Stimulated activated CD4-positive, alpha-beta T cell treated with anti-CD3 and anti-CD28 coated beads, Interleukin-2, amount 100 ng/mL, for 48 hours (primary cell): ENCODE measurements at places on chromosomes 7 and 10.

GRCh38 chr7:36591636-36592035 lies 132.7 kb downstream of the AOAH start:
- no peak for DNase-seq

DNA sequence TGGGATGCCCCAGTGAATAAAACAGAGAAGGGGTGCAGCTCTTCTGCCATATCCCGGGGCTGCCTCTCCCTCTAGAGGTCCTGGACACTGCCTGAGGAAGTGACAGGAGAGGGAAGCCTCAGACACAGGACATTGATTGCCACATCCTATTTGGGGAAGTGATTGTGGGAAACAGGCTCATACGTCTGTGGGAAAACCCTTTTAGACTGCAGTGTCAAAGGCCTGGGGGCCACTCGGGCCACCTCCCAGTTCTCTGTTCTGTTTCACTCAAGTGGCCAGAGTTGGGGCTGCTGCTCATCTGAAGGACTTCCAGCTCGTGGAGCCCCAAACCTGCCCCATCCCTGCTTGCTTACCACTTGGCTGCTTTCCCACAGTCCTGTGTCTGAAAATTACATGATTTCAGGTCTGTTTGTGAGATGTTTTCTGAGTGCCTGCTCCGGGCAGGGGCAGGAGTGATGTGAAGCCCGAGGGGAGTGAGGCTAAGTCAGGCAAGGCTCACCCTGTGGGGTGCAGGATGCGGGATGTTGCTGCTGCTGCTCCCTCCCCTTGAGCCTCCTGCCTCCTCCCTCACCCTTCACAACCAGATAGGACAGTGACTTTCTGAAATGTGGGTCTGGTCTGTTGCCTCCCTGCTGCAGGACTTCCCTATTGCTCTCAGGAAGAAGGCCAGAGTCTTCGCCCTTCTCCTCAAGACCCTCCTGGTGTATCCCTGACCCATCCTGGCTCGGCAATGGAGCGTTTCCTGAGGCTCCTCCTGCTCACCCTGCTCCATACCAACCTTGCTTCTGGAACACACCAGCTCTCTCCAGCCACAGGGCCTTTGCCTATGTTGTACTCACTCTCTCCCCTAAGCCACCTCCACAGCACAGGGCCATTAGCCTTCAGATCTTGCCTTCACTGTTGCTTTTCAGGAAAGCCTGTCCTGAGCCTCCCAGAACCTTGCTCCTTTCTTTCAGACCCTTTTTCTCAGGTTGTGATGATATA lies 58.4 kb downstream of the NEURL1 start:
- no peak for DNase-seq

DNA sequence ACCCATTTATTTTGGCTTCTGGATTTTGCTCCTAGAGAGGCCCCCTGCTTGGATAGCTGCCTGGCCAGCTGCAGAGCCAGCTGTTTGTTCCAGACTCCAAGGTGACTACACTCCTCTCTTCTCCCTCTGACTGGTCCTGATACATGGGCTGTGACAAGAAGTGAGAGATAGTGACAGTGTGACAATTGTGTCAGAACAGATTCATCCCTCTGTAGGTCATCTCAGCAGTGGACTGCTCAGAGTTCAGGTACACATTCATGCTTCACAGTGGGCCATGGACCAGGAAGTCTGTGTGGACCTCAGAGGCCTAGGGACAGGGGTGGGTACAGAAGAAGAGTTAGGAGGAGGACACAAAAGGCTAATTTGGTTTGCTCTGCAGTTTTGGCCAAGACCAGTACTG lies 188.2 kb upstream of the MKLN1 start:
- DNase-seq, result no peak

GRCh38 chr10:5858811-5859210 lies 30.9 kb downstream of the ANKRD16 start:
- no peak for DNase-seq

DNA sequence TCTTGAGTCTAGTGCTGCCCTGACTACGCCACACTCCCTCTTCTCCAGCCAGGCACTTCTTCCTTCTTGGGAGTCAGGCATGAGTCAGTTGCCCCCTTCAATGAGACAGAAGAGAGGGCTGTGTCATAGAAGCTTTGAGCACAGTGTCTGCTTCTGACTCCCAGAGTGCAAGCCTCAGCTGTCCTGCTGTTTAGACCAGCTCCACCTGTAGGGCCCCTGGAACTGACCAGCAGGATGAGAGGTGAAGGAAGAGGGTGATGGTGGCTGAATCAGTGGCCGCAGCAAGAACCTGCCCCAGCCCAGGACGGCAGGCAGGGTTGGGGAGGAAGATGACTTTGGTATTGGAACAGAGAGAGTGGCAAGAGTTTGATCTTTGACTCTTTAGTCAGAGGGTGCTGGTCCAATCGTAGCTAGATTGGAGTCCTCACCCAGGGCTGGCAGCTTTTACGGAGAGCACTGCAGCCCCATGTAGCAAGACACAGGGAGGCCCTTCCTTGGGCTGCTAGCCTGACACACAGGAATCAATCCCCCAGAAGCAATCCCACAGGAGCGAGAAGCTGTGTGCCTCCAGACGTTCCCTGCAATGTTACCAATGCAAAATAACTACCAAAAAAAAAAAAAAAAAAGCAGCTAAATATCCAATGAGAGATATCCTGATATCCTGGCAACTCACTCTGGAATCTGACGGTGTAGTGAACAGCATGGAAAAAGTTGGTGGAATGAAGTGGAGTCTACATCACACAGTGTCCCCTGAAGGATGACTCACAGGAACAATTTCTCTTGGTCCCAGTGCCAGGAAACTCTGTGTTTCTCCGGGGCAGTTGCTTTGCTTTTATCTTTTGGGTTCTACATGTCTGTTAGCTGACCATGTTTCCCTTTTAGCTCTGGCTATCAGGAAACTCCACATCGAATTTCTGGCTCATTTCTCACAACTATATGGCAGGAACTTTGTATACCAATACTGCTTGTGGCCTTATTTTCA lies 6.9 kb downstream of the C10orf62 start:
- DNase-seq, result no peak

DNA sequence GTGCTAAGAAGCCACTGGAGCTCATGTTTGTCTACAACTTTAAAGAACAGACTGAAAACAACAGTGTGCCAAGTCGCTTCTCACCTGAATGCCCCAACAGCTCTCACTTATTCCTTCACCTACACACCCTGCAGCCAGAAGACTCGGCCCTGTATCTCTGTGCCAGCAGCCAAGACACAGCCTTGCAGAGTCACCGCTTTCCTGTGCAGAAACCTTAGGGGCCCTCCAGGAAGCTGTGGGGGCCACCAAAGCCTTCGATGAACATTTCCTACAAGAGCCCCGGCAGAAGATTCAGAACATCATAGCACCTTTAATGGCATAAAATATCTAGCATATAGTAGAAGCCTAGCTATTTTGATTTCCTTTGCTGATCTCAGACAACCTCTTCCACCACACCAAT lies 88.0 kb upstream of the PRSS58 start:
- no peak for DNase-seq
